ENCODE measurements at places on chromosomes 13 and 19.

GRCh38 chr13:28421676-28422410 is 73.1 kb downstream of the FLT1 start:
- no peak for DNase-seq

GRCh38 chr13:47484548-47484947 is 516.5 kb downstream of the SUCLA2 start:
- no peak for DNase-seq

DNA sequence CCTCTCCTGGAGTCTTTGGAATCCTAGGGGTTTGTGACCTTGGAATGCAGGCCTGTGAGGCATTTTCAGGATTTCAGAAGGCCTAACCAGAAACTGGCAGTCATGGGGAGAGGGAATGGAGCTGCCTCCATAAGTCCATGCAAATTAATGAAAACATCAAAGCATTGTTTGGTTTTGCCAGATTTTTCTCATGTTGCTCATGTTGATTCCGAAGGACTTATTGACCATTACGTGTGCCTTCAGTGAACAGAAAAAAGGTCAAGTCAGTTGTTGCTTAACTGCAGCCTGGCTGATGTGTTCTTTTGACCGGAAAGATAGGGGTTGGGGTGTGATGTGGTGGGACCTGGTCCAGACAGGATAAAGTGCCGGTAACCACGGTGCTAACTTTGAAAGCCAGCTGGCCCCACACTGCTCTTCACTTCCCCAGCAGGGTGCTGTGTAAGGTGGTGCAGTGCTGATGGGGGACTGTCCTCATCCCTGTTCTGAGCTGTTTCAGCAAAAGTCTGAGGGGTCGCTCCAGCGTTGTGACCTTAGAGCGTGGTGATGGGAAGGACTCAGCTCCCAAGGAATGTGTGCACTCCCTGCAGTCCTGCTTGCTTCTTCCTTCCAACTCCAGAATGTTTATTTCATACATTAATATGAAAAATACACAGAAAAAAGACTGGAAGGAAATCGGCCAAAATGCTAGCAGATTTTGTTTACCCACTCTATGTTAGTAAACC is 3.5 kb downstream of the RNF113B start:
- DNase-seq = no peak

DNA sequence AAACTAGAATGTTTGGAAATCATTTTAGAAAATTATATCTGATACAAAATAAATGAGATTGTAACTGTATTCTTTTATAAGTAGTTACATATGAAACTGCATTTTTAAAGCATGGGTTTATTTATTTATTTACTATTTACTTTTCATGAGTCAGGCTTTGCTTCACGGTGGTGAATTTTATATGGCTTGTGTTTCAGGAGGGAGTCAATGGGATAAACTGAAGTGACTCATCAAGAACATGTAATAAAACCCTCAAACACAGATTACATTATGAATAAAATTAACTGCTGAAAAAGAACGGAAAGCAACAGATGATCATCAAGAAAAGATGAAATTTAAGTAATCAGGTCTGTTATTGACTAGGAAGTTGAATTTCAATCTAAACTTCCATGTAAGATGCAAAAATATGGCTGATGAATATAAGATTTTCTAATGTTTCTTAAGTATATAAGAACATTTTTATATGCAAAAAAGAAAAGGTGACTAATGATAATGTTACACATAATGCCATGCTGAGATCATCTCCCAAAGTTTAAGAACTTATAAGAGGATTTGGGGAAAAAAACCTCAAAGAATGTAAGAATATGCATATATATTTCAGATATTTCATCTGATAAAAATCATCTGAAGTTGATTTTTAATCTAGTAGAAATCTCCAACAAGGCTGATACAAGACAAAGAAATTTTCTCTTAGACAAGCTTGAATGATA is 383.6 kb downstream of the SLITRK1 start:
- DNase-seq = no peak

DNA sequence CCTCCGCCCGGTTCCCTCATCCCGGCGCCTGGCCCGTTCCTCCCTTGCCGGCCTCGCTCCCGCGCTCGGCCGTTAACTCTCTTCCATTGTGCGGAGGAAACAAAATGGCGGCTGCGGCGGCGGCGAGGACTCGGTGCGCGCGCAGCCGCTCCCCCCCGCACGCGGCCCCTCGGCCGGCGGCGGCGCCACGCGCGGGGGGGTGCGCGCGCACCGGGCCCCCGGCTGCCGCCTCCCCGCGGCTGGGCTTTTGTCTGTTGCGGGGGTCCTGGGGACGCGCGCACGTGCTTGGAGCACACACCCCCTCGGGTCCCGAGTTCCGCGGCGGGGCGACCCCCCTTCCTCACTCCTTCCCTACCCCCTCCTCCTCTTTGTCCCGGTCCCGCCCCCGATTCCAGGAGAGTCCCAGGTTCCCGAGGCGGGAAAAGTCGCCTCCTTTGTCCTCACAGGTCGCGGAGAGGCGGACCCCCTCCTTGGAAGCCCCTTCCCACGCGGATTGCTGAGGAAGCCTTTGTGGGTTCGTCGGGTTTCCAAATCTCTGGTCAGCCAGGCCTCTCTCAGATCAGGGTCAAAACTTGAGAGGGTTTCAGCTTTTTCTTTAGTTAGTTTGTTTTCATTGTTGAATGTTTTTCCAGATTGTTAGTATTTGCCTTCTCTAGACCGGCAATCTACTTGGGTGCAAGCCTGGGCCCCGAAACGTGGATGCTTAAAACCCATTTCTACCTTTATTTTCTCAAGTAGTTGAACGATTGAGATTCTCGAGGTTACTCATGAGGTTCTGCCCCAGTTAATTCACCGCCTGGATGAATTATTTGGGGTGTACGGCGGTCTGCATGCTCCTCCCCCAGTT is 687 bp downstream of the ILF3 start:
- DNase-seq = peak; percentile 59

GRCh38 chr19:18230941-18231734 is 4.9 kb upstream of the PDE4C start:
- no peak for DNase-seq

DNA sequence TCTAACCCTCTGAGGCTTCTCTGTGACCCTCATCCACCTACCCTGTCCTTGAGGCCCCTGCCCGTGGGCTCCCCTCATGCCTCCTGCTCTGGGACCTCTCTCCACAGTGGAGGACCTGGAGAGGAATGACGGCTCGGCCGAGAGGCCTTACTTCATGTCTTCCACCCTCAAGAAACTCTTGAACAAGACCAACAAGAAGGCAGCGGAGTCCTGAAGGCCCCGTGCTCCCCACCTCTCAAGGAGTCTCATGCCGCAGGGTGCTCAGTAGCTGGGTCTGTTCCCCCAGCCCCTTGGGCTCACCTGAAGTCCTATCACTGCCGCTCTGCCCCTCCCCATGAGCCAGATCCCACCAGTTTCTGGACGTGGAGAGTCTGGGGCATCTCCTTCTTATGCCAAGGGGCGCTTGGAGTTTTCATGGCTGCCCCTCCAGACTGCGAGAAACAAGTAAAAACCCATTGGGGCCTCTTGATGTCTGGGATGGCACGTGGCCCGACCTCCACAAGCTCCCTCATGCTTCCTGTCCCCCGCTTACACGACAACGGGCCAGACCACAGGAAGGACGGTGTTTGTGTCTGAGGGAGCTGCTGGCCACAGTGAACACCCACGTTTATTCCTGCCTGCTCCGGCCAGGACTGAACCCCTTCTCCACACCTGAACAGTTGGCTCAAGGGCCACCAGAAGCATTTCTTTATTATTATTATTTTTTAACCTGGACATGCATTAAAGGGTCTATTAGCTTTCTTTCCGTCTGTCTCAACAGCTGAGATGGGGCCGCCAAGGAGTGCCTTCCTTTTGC is 10.8 kb upstream of the ILF3 start:
- no peak for DNase-seq

- peak; percentile 50 for DNase-seq
Measured at GRCh38 chr19:44848812-44849447, 2.8 kb downstream of the NECTIN2 start.

GRCh38 chr19:19540064-19540714 is 2.1 kb downstream of the CILP2 start:
- DNase-seq = peak; percentile 88

DNA sequence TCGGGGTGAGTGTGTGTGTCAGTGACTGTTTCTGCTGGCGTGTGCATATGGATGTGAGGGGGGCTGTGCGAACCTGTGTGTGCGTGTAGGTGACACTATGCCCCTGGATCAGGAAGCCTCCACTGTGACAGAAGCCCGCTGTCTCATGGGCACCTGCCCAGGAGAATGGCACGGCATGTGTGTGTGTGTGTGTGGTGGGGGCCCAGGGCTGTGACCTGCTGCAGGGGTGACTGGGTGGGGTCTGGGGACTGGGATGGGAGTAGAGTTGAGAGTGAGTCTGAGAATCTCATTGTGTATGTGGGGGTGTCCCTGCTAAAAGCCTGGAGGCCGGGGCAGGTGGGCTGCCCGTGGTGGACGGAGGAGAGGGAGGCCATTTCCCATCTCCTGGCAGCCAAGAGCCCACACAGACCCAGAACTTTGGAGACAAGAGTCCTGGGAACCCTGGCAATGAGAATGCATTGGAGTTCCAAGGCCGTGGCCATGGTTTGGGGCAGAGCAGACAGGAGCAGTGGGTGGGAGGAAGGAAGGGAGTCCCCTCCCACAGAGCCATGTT is 6.4 kb upstream of the TPM4 start:
- DNase-seq = no peak

DNA sequence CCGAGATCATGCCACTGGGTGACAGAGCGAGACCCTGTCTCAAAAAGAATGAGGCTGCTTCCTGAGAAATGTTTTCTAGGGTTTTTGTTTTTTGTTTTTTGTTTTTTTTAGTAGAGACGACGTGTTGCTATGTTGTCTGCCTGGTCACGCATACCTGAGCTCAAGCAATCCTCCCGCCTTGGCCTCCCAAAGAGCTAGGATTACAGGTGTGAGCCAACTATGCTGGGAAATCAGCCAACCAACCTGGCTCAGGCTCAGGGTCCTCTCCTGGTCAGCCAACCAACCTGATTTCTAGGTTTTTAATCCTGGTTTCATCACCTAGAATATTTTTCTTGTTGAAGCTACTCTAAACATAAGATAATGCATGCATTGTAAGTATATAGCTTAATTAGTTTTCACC is 7.8 kb downstream of the DHX34 start:
- no peak for DNase-seq

GRCh38 chr19:10408511-10409283 is 5.4 kb upstream of the CDC37 start:
- peak; percentile 57 for DNase-seq

GRCh38 chr19:33039815-33040214 is 24.9 kb downstream of the RHPN2 start:
- DNase-seq = no peak

GRCh38 chr19:48896191-48896720 is 2.3 kb downstream of the TULP2 start:
- DNase-seq = peak; percentile 59

DNA sequence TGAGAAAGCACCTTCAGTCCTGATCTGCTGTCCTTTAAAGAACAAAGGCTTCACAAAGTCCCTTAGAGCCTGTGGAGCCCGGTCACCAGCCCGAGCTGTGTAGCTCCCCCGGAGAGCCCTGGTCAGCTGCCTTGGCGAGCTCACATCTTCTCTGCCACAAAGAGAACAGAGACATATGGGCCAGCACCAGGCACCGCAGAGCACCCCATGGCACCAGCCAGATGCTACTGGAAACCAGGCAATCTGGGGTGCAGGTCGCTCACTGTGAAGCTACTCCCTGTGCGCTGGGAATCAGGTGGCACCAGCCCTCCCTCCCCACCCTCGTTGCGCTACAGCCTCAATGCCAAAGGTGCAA is 44.3 kb upstream of the F7 start:
- no peak for DNase-seq

DNA sequence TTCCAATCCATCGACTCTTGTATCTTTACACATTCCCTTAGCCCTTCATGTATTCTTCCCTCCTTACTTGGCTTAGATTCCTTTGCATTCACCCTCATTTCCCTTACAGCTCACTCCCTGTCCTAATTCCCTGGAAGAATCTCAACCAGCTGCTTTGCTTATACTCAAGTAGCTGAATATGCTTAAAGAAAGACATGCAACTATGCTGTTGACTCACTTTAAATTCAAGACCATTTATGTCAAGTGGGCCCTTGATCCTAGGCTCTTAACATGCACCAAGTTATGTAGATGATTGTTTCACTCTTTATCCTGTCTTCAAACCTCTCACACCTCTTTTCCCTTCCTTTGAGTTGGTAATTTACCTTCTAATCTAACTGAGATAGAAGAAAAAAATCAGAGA is 7.4 kb downstream of the CCDC122 start:
- no peak for DNase-seq

- DNase-seq = no peak
Measured at GRCh38 chr19:14848822-14849221, at the start of gene OR7A10. TSS of gene OR7A10 (minus strand) at chr19:14848922. CDS start at chr19:14841877, 7,045 bp downstream.

DNA sequence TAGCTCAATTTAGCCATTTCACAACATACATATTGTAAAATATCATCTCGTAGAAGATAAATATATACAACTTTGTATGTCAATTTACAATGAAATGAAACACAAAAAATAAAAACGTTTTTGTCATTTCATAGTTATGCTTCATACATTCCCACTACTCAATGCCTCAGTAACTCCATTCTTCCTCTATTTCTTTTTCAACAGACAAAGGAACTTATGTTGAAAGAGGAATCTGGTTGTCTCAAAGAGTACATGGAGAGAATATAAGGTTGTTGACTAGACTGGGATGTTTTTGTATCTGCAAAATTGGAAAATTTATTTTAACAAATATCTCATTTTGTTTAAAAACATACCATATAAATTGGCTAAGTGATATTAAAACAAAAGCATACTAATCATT is 12.8 kb downstream of the KCTD12 start:
- DNase-seq = no peak

DNA sequence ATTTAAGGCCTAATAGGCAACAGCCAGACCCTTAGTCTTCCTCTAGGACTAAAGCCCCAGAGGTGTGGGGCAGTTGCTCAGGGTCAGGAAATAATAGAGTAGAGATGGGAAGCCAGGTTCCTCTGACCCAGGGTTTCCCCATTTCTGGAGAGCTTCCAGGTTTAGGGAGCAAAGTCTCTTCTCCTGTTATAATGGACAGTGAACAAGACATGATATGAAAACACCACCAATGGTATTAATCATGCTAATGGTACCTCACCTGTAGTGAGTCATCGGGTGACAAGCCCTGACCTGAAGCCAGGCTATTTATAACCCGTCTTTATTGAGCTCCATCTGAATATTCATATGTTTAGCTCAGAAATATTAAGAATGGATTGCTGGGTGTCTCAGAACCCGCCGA is 24.6 kb downstream of the BICRA start:
- no peak for DNase-seq

- no peak for DNase-seq
Measured at GRCh38 chr13:58051807-58052375, 420.3 kb downstream of the PCDH17 start.

DNA sequence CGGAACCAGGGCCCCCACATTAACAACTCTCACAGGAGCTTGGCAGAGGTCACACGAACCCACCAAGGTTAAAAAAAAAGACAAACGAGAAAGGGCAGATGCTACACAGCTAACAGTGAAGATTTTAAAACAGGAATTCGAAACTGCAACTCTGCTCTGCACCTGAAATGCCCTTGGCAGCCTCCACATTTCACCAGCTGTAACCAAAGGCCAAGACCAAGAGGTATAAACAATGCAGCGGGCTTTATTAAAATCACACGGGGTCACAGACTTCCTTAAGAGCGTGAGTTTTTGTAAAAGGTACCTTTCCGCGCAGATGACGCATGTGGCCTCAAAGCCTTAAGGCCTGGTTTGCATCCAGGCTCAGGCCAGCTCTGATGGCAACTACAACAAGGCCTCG is 88.2 kb downstream of the STK24 start:
- no peak for DNase-seq

Measured in mucosa of descending colon (tissue), 3 donors.